Endothelial cell (in vitro differentiated cells): ENCODE measurements at places on chromosomes 1 and 21. TPM values are rescaled to one million over a fixed set of nuclear protein-coding genes. Genes with fewer than 3 reads are reported as not detected.

GRCh38 chr1:32848354-32849063 is 22.2 kb downstream of the FNDC5 start:
- no peaks in the 10 kb centered on the region for H3K27me3 ChIP-seq
- peaks cover 5% of the 10 kb centered on the region for H3K36me3 ChIP-seq
- no peak for DNase-seq
- H3K27ac ChIP-seq = no peak overlapping the region

The CBR3 gene
- 0.38 TPM for total RNA-seq

The PRAMEF17 gene
- total RNA-seq = not detected

DNA sequence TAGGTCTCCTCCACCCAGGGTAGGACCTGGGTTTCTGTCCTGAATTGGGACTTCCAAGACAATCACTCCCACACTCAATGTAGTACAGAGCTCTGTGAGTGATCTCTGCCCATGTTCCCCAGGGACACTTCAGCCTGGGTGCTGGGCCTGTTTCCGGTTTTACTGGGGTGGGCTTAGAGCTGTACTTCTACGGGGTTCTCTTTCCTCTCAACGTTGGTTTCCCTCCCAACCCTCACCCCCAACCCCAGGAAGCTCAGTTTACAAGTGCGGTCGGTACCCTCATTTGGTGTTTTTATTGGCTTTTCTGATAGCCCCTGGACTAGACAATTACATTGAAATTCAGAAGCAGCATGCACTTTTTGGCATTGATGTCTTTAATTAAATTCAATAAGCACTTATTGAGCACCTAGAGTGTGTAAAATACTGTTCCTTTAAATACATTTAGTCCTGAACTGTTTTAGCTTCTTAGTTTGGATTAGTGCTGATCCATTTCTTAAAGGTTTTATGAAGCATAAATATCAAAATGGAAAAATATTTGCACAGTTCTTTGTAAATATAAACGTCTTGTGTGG is 542 bp upstream of the XPR1 start:
- H3K4me3 ChIP-seq = peak overlapping the region; percentile 90
- DNase-seq = no peak
- H3K36me3 ChIP-seq = no peaks in the 10 kb centered on the region
- peak overlapping the region; percentile 94 for H3K27ac ChIP-seq
- H3K27me3 ChIP-seq = peaks cover 2% of the 10 kb centered on the region

GRCh38 chr1:205220421-205220820 is 7.3 kb upstream of the TMCC2 start:
- H3K36me3 ChIP-seq = no peaks in the 10 kb centered on the region
- H3K4me1 ChIP-seq = no peaks in the 10 kb centered on the region
- no peak overlapping the region for H3K4me3 ChIP-seq
- no peaks in the 10 kb centered on the region for H3K27me3 ChIP-seq
- DNase-seq = no peak

The CHD5 gene
- total RNA-seq = 0.15 TPM

GRCh38 chr1:162003061-162003829 is 20.4 kb downstream of the OLFML2B start:
- no peak for DNase-seq
- peaks cover 21% of the 10 kb centered on the region for H3K4me1 ChIP-seq
- H3K27ac ChIP-seq = no peak overlapping the region
- H3K4me3 ChIP-seq = no peak overlapping the region
